ENCODE measurements at places on chromosomes 7 and 10. TPM values are rescaled to one million over a fixed set of nuclear protein-coding genes. Genes with fewer than 3 reads are reported as not detected.

SPDYE18 gene
- total RNA-seq: not detected

ABCA13 gene
- total RNA-seq: not detected

HK1 gene
- total RNA-seq: 216 TPM

CCDC172 gene
- not detected for total RNA-seq

PLA2G12B gene
- total RNA-seq: not detected

CFAP43 gene
- 0.40 TPM for total RNA-seq

SPDYE8 gene
- total RNA-seq: not detected

MYL10 gene
- not detected for total RNA-seq

C10orf67 gene
- not detected for total RNA-seq

GIMAP2 gene
- total RNA-seq: 5.1 TPM

EBF3 gene
- 4.6 TPM for total RNA-seq

PILRA gene
- total RNA-seq: 5.0 TPM

GALNT17 gene
- 16.7 TPM for total RNA-seq

SFTPA1 gene
- total RNA-seq: not detected

NEUROD6 gene
- total RNA-seq: not detected

FLNC gene
- total RNA-seq: 1,162 TPM

RGR gene
- total RNA-seq: 1.1 TPM

TRIM50 gene
- total RNA-seq: 0.27 TPM

CYP26A1 gene
- not detected for total RNA-seq

SPDYE3 gene
- total RNA-seq: not detected

HOXA7 gene
- total RNA-seq: 1.3 TPM

LIPK gene
- not detected for total RNA-seq

SFRP4 gene
- total RNA-seq: 1.4 TPM

ANLN gene
- total RNA-seq: 2.8 TPM

TMEM270 gene
- total RNA-seq: not detected

TMEM209 gene
- 5.5 TPM for total RNA-seq

Data from gastroesophageal sphincter (tissue), 4 donors.